ENCODE measurements at places on chromosomes 1 and 21. TPM values are rescaled to one million over a fixed set of nuclear protein-coding genes. Genes with fewer than 3 reads are reported as not detected.
A peak's percentile ranks its signal among the peaks of the same experiment; 100 is the strongest.

- DNase-seq = no peak
These were observed 17.4 kb upstream of the GJA9 start for GRCh38 chr1:38898653-38899230.

- no peak for DNase-seq
These were observed 147.6 kb downstream of the ADSS2 start for GRCh38 chr1:244304156-244304555.

Gene OR2T6
- total RNA-seq = not detected

GRCh38 chr1:177077734-177078499 lies 86.6 kb downstream of the ASTN1 start:
- no peak for DNase-seq

Gene CCDC27
- total RNA-seq = 0.17 TPM

DNA sequence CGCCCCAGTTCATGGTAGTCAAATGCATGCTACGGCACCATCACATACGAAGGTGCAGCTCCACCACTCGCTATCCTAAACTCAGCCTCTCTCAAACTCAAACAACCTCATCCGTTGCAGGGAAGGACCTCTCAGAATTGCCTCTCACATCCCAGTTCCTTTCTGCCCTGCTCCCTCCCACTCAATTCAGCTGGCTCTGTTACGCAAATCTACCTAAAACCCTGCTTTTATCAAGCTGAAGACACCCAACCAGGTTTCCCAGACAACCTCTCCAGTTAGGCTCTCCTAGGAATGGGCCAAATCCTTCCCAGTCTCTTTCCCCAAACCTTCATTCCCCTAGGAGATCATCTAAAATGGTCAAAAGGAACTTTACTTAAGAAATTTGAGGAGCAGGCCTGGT lies 62.9 kb downstream of the CLSTN1 start:
- no peak for DNase-seq

GRCh38 chr1:229365569-229365968 lies 22.7 kb upstream of the CCSAP start:
- DNase-seq = no peak

Gene CCDC30
- 1.8 TPM for total RNA-seq

Gene ALX3
- total RNA-seq = 1.6 TPM

GRCh38 chr1:205939690-205940330 lies 3.4 kb downstream of the SLC26A9 start:
- peak; percentile 60 for DNase-seq
